ENCODE measurements at places on chromosomes 1 and 21. TPM values are rescaled to one million over a fixed set of nuclear protein-coding genes. Genes with fewer than 3 reads are reported as not detected.

- H3K27me3 ChIP-seq = no peaks in the 10 kb centered on the region
- no peaks in the 10 kb centered on the region for H3K4me1 ChIP-seq
Observed at GRCh38 chr1:166488327-166488726, 321.5 kb upstream of the FAM78B start.

- H3K4me3 ChIP-seq = peak overlapping the region; percentile 96
- H3K36me3 ChIP-seq = no peaks in the 10 kb centered on the region
- H3K4me1 ChIP-seq = peaks cover 47% of the 10 kb centered on the region
- H3K27ac ChIP-seq = peak overlapping the region; percentile 54
Observed at GRCh38 chr1:109985247-109986053, 885 bp downstream of the AHCYL1 start.

DNA sequence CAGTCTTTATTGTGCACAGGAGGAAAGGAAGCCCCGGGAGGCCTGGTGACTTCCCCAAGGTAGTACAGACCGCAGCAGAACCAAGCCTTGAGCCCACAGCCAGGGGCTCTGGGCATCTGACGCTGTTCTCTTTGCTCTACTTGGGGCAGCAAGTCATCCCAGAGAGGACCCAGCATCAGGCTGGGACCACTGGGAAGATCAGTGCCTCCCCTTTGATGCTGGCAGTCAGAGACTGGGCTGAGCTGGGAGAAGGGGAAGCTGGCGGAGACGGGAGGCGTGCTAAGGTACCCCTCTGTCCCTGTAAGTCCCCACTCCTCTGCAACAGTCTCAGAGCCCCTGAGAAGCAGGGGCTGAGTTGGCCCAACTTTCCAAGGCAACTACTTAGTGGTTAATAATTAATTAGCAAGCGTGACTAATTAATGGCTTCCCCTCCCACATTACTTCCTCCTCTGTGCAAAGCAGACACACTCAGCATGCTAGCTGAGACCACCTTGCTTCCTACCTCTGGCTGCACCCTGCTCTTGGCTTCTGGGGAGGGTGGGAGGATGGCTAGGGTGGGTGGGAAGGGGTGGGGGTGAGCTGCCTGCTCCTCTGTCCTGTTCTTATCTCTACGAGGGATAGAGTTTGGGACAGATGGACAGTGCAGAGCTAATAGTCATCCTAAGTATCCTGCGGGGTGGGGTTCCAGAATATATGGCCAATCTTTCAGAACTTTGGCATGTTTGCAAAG lies 1.3 kb downstream of the INAVA start:
- peak overlapping the region; percentile 86 for H3K27ac ChIP-seq
- H3K4me3 ChIP-seq = peak overlapping the region; percentile 36
- H3K36me3 ChIP-seq = peaks cover 24% of the 10 kb centered on the region
- peaks cover 61% of the 10 kb centered on the region for H3K4me1 ChIP-seq
- no peaks in the 10 kb centered on the region for H3K27me3 ChIP-seq

GRCh38 chr1:97942161-97943123 lies 21.6 kb upstream of the DPYD start:
- H3K4me1 ChIP-seq = no peaks in the 10 kb centered on the region
- no peak overlapping the region for H3K27ac ChIP-seq
- no peak for DNase-seq
- H3K36me3 ChIP-seq = no peaks in the 10 kb centered on the region

GBP4 gene
- total RNA-seq = 0.09 TPM

DNA sequence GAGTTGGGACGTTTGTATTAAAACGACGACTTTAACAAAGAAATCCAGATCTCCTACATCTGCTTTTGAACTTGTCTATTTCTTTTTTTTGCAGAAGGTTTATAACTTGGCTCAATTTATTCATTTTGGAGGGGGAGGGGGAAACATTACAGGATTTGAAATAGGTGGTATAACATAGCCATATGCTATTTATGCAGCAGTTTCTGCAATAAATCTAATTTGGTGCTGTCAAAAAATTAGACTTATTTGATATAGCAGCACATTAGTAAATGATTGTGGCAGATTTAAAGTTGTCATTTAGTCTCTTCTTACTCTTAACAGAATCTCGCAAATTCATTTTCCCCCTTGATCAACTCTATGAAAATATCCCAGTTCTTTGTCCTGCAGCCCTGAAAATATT lies 138.2 kb downstream of the SDCCAG8 start:
- H3K4me3 ChIP-seq = no peak overlapping the region
- no peak overlapping the region for H3K27ac ChIP-seq
- H3K27me3 ChIP-seq = no peaks in the 10 kb centered on the region
- H3K4me1 ChIP-seq = peaks cover 38% of the 10 kb centered on the region

- no peaks in the 10 kb centered on the region for H3K36me3 ChIP-seq
- no peak overlapping the region for H3K4me3 ChIP-seq
- no peak for DNase-seq
- H3K27me3 ChIP-seq = no peaks in the 10 kb centered on the region
- no peaks in the 10 kb centered on the region for H3K4me1 ChIP-seq
Observed at GRCh38 chr1:173014160-173014559, 36.6 kb downstream of the TNFSF18 start.

GRCh38 chr1:189752461-189752995 lies 725.1 kb downstream of the BRINP3 start:
- no peaks in the 10 kb centered on the region for H3K27me3 ChIP-seq
- peaks cover 17% of the 10 kb centered on the region for H3K36me3 ChIP-seq
- no peaks in the 10 kb centered on the region for H3K4me1 ChIP-seq
- no peak for DNase-seq
- no peak overlapping the region for H3K4me3 ChIP-seq

HFM1 gene
- total RNA-seq = 3.4 TPM

S100A5 gene
- total RNA-seq = not detected

DNA sequence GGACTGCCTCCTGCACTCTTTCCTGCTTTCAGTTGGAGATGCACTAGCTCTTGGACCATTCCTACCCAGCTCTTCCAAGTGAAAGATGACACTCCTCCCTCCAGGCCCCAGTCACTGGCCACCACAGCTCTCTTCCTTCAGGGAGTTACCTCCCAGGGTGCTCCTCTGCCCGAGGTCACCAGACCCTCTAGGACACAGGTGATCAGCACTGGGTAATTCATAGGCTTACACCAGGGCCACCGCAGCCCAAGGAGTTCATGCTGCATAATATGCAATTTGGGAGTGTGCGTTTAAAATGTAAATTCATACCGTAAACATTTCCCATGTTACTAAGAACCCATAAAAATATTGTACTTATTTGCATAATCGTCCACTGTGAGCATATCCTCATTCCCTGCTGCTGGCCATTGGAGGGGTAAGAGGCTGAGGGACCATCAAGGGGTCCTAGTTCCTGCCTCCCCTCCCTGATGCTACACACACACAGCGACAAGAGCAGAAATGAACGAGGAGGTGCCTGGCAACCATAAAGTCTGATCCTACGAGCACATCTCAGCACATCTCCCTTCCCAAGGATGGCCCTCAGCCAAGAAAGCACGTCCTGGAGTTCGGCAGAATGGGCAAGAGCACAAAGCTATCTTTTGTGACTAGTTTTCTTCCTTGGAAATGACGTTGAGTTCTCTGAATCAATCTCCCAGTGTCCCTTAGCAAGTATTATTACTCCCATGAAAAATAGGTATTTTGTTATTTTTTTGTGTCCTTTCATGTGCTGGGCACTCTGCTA lies 222.9 kb upstream of the RAB4A start:
- H3K27me3 ChIP-seq = peaks cover 7% of the 10 kb centered on the region
- H3K4me3 ChIP-seq = no peak overlapping the region
- no peak overlapping the region for H3K27ac ChIP-seq
- peaks cover 5% of the 10 kb centered on the region for H3K36me3 ChIP-seq
- H3K4me1 ChIP-seq = peaks cover 24% of the 10 kb centered on the region
- DNase-seq = no peak

GRCh38 chr1:16128338-16128741 lies 27.5 kb downstream of the EPHA2 start:
- H3K36me3 ChIP-seq = peaks cover 65% of the 10 kb centered on the region
- H3K27ac ChIP-seq = no peak overlapping the region
- DNase-seq = no peak
- H3K4me3 ChIP-seq = no peak overlapping the region
- H3K27me3 ChIP-seq = no peaks in the 10 kb centered on the region
- H3K4me1 ChIP-seq = peaks cover 3% of the 10 kb centered on the region

- peaks cover 21% of the 10 kb centered on the region for H3K4me1 ChIP-seq
- DNase-seq = no peak
- H3K27ac ChIP-seq = no peak overlapping the region
- peaks cover 3% of the 10 kb centered on the region for H3K27me3 ChIP-seq
- H3K36me3 ChIP-seq = no peaks in the 10 kb centered on the region
Observed at GRCh38 chr1:34975338-34975737, 9.8 kb downstream of the TMEM35B start.

DNA sequence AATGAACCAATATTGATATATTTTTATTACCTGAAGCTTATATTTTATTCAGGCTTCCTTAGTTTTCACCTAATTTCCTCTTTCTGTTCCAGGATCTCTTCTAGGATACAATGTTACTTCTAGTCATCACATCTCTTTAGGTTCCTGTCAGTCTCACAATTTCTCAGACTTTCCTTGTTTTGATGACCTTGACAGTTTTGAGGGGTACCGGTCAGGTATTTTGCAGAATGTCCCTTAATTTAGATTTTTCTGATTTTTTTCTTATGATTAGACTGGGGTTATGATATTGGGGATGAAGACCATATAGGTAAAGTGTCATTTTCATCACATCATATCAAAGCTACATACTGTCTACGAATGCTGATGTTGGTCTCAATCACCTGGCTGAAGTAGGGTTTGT lies 167.5 kb downstream of the LMX1A start:
- no peak for DNase-seq
- no peaks in the 10 kb centered on the region for H3K27me3 ChIP-seq
- H3K36me3 ChIP-seq = peaks cover 8% of the 10 kb centered on the region
- H3K27ac ChIP-seq = no peak overlapping the region
- H3K4me1 ChIP-seq = no peaks in the 10 kb centered on the region
- H3K4me3 ChIP-seq = no peak overlapping the region

GRCh38 chr1:157289424-157290105 lies 151.4 kb upstream of the ETV3 start:
- H3K36me3 ChIP-seq = no peaks in the 10 kb centered on the region
- no peak overlapping the region for H3K4me3 ChIP-seq
- DNase-seq = no peak
- H3K4me1 ChIP-seq = no peaks in the 10 kb centered on the region
- peaks cover 15% of the 10 kb centered on the region for H3K27me3 ChIP-seq

DNA sequence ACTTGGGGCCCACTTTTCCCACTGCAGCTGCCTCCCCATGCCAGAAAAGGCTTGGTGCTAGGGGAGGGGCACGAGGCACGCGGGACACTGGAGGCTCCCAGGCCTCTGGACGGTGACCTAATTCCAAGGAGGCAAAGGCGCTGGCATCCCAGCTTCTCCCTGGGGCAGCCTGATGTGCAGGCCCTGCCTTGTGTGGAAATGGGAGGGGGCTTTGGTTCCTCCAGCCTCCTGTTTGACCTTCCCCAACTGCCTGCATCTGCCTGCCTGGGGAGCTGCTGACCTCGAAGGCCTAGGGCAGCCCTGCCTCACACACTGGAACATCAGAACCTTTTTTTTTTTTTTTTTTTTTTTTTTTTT lies 39.9 kb downstream of the KIAA1614 start:
- no peak overlapping the region for H3K27ac ChIP-seq
- peaks cover 17% of the 10 kb centered on the region for H3K4me1 ChIP-seq
- peaks cover under 1% of the 10 kb centered on the region for H3K36me3 ChIP-seq
- no peak overlapping the region for H3K4me3 ChIP-seq
- H3K27me3 ChIP-seq = no peaks in the 10 kb centered on the region
- no peak for DNase-seq

SV2A gene
- 47.1 TPM for total RNA-seq

DNA sequence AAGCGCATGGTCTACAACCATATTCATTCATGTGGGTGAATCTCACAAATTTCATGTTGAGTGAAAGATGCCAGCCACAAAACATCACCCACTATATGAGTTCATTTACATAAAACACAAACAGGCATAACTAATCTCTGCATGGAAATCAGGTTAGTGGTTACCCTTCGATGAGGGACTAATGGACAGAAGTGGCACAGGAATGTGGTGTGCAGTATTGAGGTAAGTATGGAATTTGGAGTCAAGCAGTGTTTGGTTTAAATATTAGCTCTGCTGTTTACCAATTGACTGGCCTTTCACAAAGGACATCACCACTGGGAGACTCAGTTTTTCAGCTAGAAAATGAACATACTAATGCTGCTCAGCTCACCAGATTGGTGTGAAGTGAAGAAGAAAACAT lies 24.2 kb downstream of the CCDC185 start:
- H3K4me3 ChIP-seq = no peak overlapping the region
- H3K27ac ChIP-seq = no peak overlapping the region
- H3K36me3 ChIP-seq = no peaks in the 10 kb centered on the region

- peaks cover 3% of the 10 kb centered on the region for H3K27me3 ChIP-seq
- no peaks in the 10 kb centered on the region for H3K36me3 ChIP-seq
- H3K27ac ChIP-seq = no peak overlapping the region
- no peak for DNase-seq
Observed at GRCh38 chr1:171254859-171255258, 6.6 kb downstream of the FMO1 start.

DNA sequence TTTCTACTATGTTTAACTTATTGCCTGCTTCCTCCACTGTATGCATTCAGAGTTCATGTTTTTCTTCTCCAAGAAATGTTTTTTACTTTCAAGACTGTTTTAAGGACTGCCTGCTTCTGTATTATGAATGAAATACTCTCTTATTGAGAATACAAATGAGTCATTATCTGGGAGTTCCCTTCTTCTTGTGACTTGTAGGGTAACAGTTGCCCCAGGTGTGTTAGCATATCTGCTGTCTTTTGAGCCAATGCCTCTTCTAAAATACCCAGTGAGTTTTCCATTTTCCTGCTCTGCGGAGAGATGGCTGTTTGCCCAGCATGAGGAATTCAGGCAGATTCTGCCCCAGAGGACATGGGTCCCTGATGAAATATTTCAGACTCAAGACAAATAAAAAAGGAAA lies 34.1 kb upstream of the ST6GALNAC5 start:
- DNase-seq = no peak
- no peaks in the 10 kb centered on the region for H3K4me1 ChIP-seq
- H3K4me3 ChIP-seq = no peak overlapping the region
- no peaks in the 10 kb centered on the region for H3K36me3 ChIP-seq

F3 gene
- 7.6 TPM for total RNA-seq

DNA sequence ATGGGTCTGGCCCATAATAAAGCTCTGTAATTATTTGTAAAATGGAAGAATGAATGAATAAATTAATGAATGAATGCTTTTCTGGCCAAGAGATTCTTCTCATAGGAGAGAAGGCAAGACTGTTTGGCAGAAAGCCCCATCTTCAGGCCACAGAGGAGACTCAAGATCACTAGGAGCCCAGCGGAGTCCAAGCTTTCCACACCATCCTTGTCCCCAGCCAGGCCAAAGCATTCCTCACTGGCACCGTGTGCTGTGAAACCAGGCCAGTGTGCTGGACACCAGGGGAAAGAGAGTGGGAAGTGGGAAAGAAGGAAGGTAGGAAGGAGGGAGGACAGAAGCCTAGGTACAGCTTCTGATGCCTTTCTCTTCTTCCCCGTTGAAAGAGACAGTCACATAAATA lies 86.4 kb downstream of the PLXNA2 start:
- no peak for DNase-seq
- no peak overlapping the region for H3K27ac ChIP-seq
- H3K4me3 ChIP-seq = no peak overlapping the region
- H3K4me1 ChIP-seq = peaks cover 52% of the 10 kb centered on the region
- H3K27me3 ChIP-seq = no peaks in the 10 kb centered on the region
- no peaks in the 10 kb centered on the region for H3K36me3 ChIP-seq

USP48 gene
- total RNA-seq = 86.9 TPM

- peaks cover 46% of the 10 kb centered on the region for H3K4me1 ChIP-seq
- H3K27me3 ChIP-seq = no peaks in the 10 kb centered on the region
- peak overlapping the region; percentile 88 for H3K27ac ChIP-seq
- peak overlapping the region; percentile 66 for H3K4me3 ChIP-seq
Observed at GRCh38 chr1:38431535-38432376, 385.2 kb upstream of the POU3F1 start.

Measured in WTC11 (cell line).